ENCODE measurements at places on chromosomes 16 and 17.

DNA sequence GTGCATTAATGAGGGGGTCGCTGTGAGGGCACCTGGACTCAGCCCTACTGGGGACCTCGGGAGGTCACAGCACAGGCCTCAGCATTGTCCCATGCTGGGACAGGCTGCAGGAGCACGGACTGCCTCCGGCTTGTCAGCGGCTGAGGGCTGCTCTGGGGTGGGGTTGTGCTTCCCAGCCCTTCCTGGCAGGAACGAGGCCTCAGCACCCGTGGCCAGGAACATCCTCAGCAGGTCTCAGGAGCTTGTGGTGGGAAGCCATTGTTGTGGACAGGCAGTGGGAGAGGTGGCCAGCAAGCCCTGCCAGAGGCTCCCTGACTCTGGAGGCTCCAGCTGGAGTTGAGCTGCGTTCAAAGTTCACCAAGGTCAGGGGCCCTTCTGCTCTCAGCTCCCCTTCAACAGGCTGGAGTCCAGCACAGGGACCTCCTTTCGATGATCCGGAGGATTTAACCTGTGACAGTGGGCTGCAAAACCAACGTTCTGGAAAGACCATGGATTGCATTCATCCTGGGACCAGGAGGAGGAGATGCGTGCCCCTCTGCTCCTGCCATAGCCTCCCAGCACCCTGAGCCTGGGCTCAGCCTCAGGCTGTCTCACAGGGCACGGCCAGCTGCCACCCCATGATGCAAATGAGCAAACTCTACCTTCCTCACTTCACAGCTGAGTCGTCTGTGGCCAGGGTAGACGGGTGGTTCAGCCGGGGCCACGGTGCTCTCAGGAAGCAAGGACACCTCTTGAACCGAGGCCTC is 32.6 kb downstream of the FOXL1 start:
- no peak for DNase-seq

GRCh38 chr16:80104401-80104800 is 436.4 kb upstream of the DYNLRB2 start:
- no peak for DNase-seq

- DNase-seq = peak; percentile 95
Measured at GRCh38 chr17:30921544-30922196, at the start of gene ADAP2. ADAP2 (plus strand) TSS chr17:30921945; CDS start chr17:30922015, 70 bp downstream.

DNA sequence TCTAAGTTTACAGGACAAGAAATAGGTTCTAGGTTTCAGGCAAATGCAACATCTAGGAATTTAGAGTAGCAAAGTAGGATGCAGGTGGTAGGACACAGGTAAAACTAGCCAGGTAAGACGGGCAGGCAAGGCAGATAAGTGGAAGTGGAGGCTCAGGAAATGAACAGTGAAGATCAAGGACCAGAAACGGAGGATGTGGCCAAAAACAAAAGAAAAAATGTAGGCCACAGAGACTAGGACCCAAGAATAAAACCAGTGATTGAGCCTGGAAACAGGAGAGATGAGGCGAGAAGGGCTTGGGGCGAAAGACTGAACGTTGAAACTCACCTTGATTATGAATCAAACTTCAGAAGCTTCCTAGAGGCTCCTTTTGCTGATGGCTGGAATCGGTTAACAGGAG is 24.0 kb downstream of the CPSF4L start:
- no peak for DNase-seq

DNA sequence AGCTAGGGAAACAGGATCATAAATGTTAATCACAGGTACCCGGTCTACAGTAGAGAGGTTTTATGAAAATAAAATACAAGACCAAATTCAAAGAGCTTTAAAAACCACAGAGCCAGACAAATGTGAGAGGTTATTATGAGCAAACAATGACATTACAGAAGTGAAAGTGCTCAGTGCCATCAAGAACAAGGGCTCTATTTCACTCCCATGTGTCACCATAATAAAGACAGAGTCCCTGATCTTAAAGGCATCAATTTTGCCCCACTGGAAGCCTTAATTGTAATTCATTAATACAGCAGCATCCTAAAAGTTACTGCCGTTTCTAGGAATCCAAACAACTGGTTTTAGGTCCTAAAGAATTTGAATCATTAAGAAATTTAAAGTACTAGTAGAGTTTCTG is 43.7 kb upstream of the CDRT4 start:
- no peak for DNase-seq

- no peak for DNase-seq
Measured at GRCh38 chr17:78430892-78431691, 52.6 kb downstream of the PGS1 start.

GRCh38 chr17:50135316-50136095 is 5.5 kb upstream of the SAMD14 start:
- DNase-seq = no peak

- DNase-seq = no peak
Measured at GRCh38 chr16:84942786-84943185, 68.5 kb downstream of the ZDHHC7 start.

DNA sequence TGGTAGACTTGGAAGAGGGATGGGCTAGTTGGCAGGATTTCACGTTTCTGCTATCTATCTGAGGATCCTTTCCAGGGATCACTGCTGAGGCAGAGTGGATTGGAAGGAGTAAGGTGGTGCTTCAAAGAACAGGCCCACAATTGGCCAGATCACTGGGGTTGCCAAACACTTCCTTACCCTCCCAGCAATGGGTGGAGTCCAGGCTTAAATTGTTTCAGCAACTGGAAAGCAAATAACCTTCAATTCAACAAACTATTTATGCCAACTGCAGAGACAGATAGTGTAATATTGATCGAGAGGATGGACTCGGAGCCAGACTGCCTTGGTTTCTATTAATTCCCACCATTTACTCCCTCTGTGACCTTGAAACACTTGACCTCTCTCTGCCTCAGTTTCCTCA is 2.1 kb downstream of the ARRB2 start:
- DNase-seq = peak; percentile 76

DNA sequence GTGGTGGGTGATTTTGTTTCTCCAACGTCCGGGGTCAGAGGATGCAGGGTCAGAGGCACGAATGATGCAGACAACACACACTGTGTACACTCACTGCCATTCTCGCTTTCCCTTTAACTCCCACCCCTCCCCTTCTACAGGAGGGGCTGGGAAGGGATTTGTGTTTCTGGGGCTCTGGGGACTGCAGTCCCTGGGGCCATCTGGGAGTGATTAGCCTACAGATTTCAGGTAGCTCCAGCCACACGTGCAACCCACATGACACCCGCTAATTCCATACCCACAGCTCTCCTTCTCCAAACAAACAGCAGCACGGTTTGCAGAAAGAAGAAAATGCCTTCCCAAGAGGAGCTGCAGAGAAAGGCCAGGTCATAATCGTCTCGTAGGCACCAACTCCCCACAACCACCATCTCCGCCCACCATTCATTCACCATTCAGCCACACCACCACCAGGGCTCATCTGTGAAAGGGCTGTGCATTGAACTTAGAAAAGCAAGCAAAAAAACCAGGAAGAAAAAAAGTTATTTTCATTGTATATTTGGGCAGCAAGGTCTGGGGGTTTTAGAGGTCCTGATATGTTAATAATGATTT is 9.4 kb upstream of the SOX9 start:
- DNase-seq = no peak

DNA sequence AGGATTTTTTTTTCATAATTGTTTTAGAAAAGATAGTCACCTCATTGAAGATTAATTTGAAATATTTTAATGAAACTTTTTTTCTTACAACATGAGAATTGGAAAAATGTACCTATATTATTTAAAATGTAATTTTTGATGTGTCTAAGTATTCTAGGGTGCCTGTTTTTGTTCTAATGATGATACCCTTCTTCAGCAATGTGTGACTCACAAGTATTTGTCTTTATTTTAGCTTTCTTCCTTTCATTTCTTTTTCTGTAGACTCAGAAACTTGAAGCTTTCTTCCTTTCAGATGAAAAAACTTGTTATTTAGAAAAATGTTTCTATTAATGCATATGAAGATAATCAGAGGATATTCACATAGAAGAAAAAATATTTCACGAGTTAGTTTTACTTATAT is 231.8 kb downstream of the BCAS3 start:
- no peak for DNase-seq

GRCh38 chr17:49018748-49019147 is 21.6 kb downstream of the IGF2BP1 start:
- no peak for DNase-seq

GRCh38 chr17:7001318-7001961 is 5.6 kb downstream of the ALOX12 start:
- DNase-seq = peak; percentile 36
